ENCODE measurements at places on chromosomes 12 and 14. TPM values are rescaled to one million over a fixed set of nuclear protein-coding genes. Genes with fewer than 3 reads are reported as not detected.

REM2 gene
- total RNA-seq: 0.04 TPM

ITPR2 gene
- total RNA-seq: 9.4 TPM

ABCD2 gene
- total RNA-seq: not detected

SOS2 gene
- 16.9 TPM for total RNA-seq

HOXC11 gene
- total RNA-seq: 3.1 TPM

OR4E2 gene
- not detected for total RNA-seq

E2F7 gene
- 7.8 TPM for total RNA-seq

TSHR gene
- not detected for total RNA-seq

COQ6 gene
- 58.5 TPM for total RNA-seq

LAG3 gene
- total RNA-seq: 0.08 TPM

KLRG1 gene
- total RNA-seq: 1.4 TPM

UBR7 gene
- 26.6 TPM for total RNA-seq

DEPDC4 gene
- 0.62 TPM for total RNA-seq

TSPAN8 gene
- not detected for total RNA-seq

TCL1B gene
- total RNA-seq: not detected

KRT83 gene
- total RNA-seq: not detected

IAPP gene
- not detected for total RNA-seq

Measured in hair follicular keratinocyte (primary cell).